Calu3 (cell line): ENCODE measurements at places on chromosomes 12 and 14.

DNA sequence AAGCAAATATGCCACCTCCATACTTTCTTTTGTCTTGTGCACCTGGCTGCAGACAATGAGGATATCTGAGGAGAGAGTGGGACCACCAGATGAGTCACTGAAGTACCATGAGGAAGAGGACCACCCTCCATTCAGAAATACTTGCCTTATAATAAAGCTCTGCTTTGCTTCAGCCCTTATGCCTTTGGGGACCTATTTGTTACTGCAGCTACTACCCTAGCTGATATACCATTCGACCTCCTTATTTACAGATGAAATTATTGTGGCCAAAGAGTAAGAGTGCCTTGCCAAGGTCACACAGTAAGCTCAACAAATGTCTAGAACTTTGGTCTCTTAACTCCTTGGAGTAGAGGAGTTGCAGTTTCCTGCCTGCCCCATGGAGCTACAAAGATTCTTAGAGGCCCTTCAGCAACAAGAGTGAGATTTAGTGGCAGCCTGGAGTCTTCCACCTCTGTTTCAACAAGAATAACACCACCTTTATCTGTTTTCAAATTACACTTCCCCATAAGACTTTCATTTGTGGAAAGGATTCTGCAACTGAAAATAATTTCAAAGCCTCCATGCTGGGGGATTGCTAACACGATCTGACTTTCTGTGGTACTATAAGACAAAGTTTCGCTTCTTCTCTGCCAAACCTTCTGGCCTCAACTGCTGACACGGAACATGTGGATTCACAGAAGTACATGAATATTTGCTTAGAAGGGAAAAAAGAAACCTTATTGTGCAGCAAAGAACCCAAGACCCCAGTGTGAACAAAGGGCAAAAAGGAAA is 3.6 kb downstream of the CMKLR1 start:
- no peak for DNase-seq

DNA sequence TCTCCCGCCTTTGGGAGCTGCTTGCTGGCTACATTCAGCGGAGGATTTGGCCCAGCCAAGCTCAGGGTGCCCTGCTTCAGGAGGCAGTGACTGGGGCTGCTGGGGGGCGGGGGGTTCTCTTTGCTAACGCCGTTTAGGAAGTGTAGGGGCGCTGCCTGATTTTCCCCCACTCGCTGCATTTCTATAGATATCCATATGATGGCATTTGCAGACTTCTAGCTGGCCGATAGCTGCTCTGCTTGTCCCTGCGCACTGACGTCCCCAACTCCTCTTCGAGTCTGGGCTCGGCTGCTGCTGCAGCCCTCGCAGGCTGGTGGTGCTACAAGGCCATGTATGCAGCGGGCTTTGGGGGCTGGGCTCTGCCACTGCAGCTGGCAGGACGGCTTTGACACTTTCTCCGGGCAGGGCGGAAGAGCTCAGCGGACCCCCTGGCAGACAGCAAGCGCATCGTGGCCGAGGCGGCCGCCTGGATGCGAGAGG is 3.1 kb downstream of the LRFN5 start:
- DNase-seq: no peak

- no peak for DNase-seq
Observed at GRCh38 chr14:100408350-100409002, 85.3 kb downstream of the SLC25A47 start.

- no peak for DNase-seq
Observed at GRCh38 chr12:61291647-61292046, 968.6 kb upstream of the USP15 start.

- peak; percentile 36 for DNase-seq
Observed at GRCh38 chr12:11959117-11959823, 111.5 kb upstream of the BCL2L14 start.

DNA sequence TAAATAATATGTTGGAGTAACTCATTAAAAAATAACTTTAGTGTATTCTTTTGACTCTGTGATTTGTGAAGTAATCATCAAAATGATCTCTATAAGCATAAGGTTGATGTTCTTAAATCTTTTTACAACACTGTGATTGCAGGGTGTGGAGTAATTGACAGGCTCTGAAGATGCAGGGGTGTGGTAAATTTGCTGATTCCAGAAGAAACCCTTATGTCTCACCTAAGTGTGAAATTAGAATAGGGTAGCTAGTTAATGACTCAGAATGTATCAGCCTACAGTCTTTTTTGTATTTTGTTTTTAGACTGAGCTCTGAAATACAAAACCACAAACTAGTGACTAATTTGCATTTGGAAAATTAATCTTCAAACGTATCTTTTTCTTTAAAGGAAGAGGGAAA is 5.9 kb downstream of the PRPF39 start:
- DNase-seq: no peak

- no peak for DNase-seq
Observed at GRCh38 chr14:35682802-35683201, 126.3 kb downstream of the RALGAPA1 start.

GRCh38 chr14:104937694-104938365 is 13.2 kb downstream of the PLD4 start:
- DNase-seq: no peak

GRCh38 chr14:99356031-99356608 is 84.1 kb upstream of the BCL11B start:
- no peak for DNase-seq

DNA sequence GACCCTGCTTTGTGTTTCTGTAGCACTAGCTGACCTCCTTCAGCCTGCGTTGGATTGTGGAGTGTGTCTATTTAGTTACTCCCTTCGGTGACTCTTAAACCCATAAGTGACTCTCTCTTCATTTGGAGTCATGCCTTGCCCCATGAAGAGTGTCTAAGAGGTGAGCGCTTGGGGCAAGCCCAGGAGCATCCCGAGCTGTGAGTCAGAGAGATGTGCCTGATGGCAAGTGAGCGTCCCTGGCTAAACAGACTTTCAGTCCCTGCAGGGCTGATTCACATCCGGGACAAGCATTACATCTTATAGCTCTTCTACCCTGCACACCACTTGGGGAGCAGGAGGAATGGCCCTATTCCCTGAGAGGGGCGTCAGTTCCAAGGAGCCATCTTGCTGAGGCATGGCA is 24.3 kb upstream of the ATF1 start:
- DNase-seq: no peak

- DNase-seq: peak; percentile 52
Observed at GRCh38 chr12:124422142-124422569, 127.3 kb downstream of the RFLNA start.

DNA sequence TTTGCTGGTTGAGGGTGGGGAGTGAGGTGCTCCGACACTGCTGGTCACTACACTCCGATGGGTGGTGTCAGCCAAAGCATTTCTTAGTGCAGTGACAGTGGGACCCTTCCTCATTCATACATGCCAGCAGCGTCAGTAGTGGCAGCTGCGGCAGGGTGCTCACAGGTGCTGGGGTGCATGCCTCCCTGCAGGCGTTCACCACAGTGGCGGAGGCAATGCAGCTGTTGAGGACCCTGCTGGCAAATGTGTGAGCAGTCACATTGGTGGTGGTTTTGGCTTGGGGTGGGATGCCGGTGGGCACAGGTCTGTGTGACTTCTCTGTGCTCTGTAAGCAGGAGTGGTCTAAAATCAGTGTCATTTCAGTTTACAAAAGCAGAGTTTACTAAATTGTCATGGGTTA is 464.6 kb downstream of the FUT8 start:
- DNase-seq: no peak

GRCh38 chr12:15532364-15532977 is 210.2 kb downstream of the PTPRO start:
- peak; percentile 74 for DNase-seq

DNA sequence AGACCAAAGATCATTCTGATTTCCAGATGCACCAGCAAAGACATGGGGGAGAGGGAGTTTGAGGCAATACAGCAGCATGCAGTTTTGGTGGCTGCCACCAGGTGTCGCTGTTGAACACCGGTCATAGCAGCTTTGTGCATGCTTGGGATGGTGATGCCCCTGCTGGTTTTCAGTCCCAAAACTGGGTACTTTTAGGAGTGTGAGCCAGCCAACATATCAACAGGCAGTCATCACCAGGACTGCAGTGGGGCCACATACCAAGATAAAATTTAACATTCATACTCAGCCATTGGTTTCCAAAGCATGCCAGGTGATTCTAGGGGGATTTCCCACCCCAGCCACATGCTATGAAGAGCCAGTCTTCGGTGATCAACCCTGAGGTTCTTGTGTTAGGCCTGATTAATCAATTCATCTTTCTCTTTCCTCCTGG is 64.2 kb downstream of the PHETA1 start:
- DNase-seq: peak; percentile 39

GRCh38 chr12:46699986-46700385 is 125.8 kb downstream of the SLC38A4 start:
- no peak for DNase-seq

DNA sequence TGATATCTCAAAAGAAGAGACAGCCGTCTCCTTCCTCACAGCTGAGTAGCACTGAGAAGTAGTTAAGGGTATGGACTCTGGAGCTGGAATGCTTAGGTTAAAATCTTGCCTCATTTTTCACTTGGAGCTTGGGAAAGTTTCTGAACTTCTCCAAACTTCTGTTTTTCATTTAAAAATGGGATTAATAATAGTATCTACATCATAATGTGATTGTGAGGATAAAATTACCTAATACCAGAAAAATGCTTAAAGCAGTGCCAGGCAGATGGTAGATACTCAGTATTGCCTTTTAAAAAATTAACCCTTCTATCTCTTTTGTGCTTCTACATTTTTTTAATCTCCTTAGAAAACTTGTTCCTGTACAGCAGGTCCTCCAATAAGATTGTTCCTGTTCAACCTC is 63.1 kb downstream of the A2M start:
- DNase-seq: no peak

DNA sequence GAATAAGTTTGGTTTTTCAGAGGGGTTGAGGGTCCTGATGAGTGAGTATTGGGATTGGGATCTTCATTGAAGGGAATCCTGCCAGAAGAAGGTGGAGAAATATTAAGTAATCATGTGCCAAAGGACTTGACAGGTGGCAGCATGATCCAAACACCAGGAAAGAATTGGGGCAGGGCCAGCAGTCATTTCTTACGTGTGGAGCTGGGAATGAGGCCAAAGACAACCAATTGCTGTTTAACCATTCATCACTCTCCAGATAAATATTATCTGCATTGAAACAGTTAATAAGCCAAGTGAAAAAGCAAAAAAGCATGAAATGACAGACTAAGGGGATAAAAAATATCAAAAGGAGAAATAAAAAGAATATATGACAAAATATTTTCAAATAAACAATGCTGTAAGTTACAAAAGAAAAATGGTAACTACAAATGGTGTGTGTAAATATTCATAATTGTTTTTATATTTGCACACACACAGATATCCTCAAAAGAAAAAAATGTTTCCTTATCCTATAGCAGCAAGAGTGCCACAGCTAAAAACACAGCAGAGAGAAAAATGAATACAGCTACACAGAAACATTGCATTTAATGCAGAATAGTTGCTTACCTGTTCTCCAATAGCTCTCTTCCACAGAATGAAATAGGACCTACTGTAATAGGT is 26.2 kb downstream of the C2CD5 start:
- peak; percentile 50 for DNase-seq

- no peak for DNase-seq
Observed at GRCh38 chr12:124270671-124271070, 24.2 kb upstream of the RFLNA start.

- DNase-seq: no peak
Observed at GRCh38 chr12:96658075-96658474, 168.7 kb downstream of the CFAP54 start.

- peak; percentile 87 for DNase-seq
Observed at GRCh38 chr14:102235275-102235897, 69.6 kb downstream of the MOK start.

DNA sequence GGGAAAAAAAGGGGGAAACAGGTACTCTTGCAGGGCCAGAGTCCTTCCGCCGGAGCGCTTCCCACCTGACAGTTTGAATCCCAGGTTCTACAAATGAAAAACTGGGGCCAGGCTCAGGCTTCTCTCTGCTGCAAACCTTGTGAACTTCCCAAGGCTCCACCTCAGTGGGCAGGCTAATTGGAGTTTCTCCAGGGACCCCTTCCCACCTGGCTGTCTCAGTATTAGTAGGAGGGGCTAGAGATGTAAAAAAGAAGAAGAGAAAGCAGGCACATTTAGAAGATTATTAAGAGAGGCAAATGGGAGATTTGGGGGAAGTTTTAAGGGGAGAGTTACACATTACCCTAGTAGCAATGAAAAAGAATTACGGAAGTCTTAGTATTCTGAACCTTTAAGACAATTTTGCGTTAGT is 20.0 kb upstream of the CLEC2D start:
- DNase-seq: no peak

DNA sequence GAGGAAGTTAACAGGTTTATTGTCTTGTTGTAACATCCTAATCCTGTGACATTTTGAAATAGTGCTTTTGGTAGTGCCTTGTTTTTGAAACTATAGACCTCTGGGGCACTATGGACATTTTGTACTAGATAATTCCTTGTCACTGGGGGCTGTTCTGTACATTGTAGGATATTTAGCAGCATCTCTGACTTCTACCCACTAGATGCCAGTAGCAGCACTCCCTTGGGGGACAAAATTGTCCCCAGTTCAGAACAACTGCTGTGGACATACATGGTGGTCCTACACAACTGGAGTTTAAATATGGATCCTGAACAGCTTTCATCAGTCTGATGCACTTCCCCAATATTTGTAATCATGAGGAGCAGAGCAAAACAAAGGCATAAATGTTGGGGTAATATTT is 264.7 kb downstream of the RAD51B start:
- peak; percentile 22 for DNase-seq

GRCh38 chr12:132659146-132659545 is 28.0 kb downstream of the POLE start:
- DNase-seq: no peak

GRCh38 chr12:95262808-95263207 is 45.2 kb downstream of the VEZT start:
- DNase-seq: no peak

DNA sequence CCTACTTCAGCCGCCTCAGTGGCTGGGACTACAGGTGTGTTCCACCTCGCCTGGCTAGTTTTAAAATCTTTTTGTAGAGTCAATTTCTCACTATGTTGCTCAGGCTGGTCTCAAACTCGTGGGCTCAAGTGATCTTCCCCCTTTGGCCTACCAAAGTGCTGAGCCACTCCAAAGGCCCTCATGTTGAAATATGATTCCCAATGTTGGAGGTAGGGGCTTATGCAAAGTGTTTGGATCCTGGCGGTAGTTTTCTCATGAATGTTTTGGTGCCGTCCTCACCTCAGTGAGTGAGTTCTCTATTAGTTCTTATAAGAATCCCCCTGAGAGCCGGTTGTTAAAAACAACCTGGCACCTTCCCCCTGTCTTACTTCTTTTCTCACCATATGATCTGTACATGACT is 784.6 kb downstream of the TMTC2 start:
- no peak for DNase-seq

DNA sequence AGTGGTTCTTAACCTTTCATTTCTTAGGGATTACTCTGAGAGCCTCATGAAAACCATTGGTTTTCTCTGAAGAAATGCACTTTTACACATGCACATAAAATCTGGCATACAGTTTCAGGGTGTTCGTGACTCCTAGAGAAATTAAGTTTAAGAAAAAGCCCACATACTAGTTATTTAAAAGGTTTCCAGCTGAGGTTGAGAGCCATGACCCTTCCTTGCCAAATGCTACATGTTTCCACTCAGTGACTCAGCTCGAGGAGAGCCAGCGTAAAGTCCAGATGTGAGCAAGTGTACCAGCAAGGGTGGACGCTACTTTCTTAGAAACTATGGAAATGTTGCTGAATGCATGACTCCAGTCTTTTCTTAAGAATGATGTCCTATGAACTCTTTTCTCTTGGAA is 42.7 kb upstream of the FLRT2 start:
- DNase-seq: no peak

GRCh38 chr12:109495012-109495411 is 17.6 kb downstream of the UBE3B start:
- DNase-seq: no peak
